Jurkat, Clone E6-1 (cell line): ENCODE measurements at places on chromosomes 6 and 20.
A peak's percentile ranks its signal among the peaks of the same experiment; 100 is the strongest.

- DNase-seq, result no peak
Observed at GRCh38 chr20:14488212-14488611, 150.8 kb upstream of the FLRT3 start.

DNA sequence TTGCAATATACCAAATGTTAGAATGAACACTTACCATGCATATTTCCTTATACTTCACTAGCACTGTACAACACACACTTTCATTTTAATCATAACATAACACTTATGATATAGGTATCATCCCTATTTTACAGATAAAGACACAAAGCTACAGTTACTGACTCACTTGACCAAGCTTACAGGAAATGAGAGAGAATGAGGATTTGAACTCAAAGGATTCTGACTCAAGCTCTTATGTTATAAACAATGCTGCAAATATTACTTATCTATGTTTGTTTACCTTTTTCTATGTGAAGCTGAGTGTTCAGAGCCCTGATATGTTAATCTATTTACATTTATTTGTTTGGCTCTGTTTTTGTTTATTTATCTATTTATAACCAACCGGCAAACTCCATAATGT lies 245.4 kb downstream of the PTPRK start:
- DNase-seq, result no peak

DNA sequence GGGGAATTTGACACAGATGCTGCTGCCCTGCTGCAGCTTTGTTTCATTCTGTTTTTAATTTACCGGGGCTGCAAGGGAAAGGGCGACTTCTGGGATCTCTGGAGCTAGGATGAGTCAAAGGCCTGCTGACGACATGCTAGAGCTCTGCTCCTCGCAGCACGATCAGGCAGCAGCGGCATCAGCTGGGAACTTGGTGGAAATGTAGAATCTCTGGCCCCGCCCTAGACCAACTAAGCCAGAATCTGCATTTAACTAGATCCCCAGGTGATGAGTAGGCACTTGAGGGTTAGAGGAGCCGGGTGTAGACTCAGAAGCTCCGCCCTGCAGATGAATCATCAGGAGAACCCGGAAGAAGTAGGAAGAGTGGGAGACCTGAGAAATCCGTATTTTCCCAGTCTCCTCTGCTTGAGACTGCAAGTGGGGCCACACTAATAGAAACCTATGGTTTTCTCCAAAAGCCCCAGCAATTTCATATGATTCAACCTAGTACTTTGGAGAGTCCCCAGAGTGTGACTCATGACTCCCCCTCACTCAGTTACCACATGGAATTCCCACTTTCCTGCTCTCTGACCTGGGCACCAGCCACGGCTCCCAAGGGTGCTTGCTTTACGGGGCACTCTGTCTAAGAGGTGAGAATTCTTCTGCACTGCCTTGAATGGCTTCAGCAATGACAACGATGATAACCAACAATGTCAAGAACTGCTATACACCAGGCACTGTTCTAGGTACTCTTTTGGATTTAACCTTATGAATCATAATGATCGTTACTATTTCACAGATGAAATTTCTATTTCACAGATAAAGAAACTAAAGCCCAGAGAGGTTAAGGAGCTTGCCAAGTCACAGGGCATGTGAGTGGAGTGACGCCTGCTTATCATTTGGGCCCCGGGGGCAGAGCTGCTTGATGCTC lies 18.1 kb downstream of the TUBB2B start:
- DNase-seq, result no peak

DNA sequence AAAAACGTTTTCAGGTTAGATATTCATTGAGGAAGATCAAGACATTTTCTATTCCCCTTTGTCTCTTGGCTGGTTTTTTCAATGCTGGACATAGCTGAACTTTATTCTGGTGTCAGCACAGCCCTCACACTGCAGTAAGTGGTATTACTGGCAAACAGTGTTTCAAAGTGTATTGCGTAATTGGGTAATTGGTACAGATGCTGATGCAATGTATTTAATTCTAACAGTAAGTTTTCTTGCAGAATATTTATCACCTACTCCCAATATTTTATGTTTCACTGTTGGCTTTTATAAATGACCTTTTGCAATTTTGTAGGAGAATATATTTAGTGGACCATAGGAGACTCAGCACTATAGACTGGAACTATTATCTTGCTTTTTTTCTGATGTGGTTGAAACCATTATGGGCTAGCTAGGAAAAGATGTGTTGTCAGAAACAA lies 287.6 kb upstream of the SOX4 start:
- no peak for DNase-seq

DNA sequence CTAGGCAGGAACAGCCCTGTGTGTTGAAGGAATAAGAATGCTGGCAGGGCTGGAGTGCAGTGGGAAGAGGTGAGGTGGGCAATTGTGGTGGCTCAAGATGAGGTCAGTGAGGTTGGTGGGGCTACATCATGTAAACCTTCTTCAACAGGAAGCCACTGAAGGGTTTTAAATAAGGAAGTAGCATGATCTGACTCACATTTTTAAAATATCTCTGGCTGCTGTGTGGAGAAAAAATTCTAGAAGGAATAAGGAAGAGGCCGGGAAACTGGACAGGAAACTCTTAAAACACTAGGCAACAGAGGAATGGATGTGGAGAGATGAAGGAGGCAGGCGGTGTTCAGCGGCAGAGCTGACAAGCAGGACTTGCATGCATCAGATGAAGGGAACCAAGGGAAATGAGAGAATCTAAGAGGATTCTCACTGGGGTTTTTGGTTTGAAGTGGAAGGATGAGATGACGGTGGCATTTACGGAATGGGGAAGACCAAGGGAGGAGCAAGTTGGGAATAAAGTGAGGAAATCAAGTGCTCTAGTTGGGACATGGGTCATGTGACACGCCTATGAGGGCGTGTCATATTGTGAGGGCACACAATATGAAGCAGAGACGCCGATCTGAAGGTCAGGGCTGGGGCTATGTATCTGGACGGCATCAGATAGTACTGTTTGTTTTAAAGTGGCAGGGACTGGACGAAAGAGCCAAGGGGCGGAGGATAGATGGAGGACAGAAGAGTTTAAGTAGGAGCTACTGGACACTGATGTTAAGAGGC lies 18.2 kb downstream of the TMEM242 start:
- no peak for DNase-seq

- peak; percentile 49 for DNase-seq
Observed at GRCh38 chr6:151765444-151765886, 42.0 kb upstream of the ESR1 start.

DNA sequence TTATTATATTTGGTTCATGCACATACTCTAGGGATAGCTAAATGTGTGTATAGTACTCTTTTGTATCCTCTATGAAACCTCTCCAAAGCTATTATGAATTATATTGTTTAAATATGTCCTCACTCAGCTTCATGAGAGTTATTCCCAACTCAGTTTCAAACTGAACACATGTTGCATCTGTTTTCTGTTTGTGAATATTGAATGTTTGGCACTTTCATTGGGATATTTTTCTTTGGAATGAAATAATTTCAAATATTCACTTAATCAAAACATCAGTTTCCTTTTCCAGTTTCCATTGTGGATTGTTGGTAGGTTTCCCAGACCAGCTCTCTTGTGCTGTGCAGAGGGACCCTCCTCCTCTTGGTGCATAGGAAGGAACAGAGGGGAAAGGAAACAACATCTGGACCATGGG lies 46.6 kb downstream of the HDAC2 start:
- DNase-seq, result no peak
